ENCODE measurements at places on chromosomes 12 and 14. TPM values are rescaled to one million over a fixed set of nuclear protein-coding genes. Genes with fewer than 3 reads are reported as not detected.

The CLEC4C gene
- not detected for total RNA-seq

The SERPINA3 gene
- 0.15 TPM for total RNA-seq

The FGF23 gene
- total RNA-seq, result not detected

The RERG gene
- not detected for total RNA-seq

The TAS2R42 gene
- total RNA-seq, result not detected

The GPX2 gene
- total RNA-seq, result not detected

The RPGRIP1 gene
- not detected for total RNA-seq

The RND1 gene
- total RNA-seq, result under 0.01 TPM

The BHLHE41 gene
- 3.1 TPM for total RNA-seq

The OGFOD2 gene
- total RNA-seq, result 14.5 TPM

The WDR20 gene
- total RNA-seq, result 18.2 TPM

The GPR132 gene
- 0.33 TPM for total RNA-seq

The GPRC5A gene
- 3.1 TPM for total RNA-seq

The KRT6C gene
- total RNA-seq, result not detected

The PLEK2 gene
- 3.0 TPM for total RNA-seq

The KLRD1 gene
- total RNA-seq, result 0.66 TPM

The PITPNM2 gene
- total RNA-seq, result 16.3 TPM

The CLEC6A gene
- total RNA-seq, result not detected

The LRP1-AS gene
- total RNA-seq, result not detected

The LALBA gene
- total RNA-seq, result not detected

The C12orf56 gene
- total RNA-seq, result 2.0 TPM

The SPX gene
- not detected for total RNA-seq

The SYNDIG1L gene
- 0.15 TPM for total RNA-seq

The MMP19 gene
- total RNA-seq, result 12.1 TPM

The SLC6A13 gene
- total RNA-seq, result 0.17 TPM

The IL22 gene
- total RNA-seq, result not detected

The CSAD gene
- 11.7 TPM for total RNA-seq

The PSMD9 gene
- total RNA-seq, result 139 TPM

The COX6A1 gene
- total RNA-seq, result 593 TPM

The CD163 gene
- not detected for total RNA-seq

The ZFHX2 gene
- 0.66 TPM for total RNA-seq

The HOXC11 gene
- total RNA-seq, result not detected

The EFCAB11 gene
- total RNA-seq, result 10.8 TPM

The GARIN6 gene
- total RNA-seq, result not detected

The MGAT4C gene
- not detected for total RNA-seq

The CIROP gene
- 1.7 TPM for total RNA-seq

The APOLD1 gene
- total RNA-seq, result 2.6 TPM

The HNRNPA1 gene
- total RNA-seq, result 412 TPM

The NGB gene
- total RNA-seq, result not detected

The MLF2 gene
- 178 TPM for total RNA-seq

The DNAI7 gene
- 0.17 TPM for total RNA-seq

The CRIP2 gene
- total RNA-seq, result 67.5 TPM

The RPAP3 gene
- 10.6 TPM for total RNA-seq

The KLHL33 gene
- total RNA-seq, result 0.17 TPM

The NINJ2 gene
- 0.29 TPM for total RNA-seq

The CCDC197 gene
- total RNA-seq, result not detected

The BIN2 gene
- not detected for total RNA-seq

The ACRBP gene
- total RNA-seq, result 0.29 TPM

The AVPR1A gene
- not detected for total RNA-seq

The SLC16A7 gene
- total RNA-seq, result 110 TPM

The SRP54 gene
- total RNA-seq, result 110 TPM

The KRT82 gene
- total RNA-seq, result not detected

The RPS6KL1 gene
- total RNA-seq, result 1.0 TPM

The TAS2R9 gene
- not detected for total RNA-seq
